Amniotic stem cell (primary cell): ENCODE measurements at places on chromosomes 7 and 10.
A peak's percentile ranks its signal among the peaks of the same experiment; 100 is the strongest.

DNA sequence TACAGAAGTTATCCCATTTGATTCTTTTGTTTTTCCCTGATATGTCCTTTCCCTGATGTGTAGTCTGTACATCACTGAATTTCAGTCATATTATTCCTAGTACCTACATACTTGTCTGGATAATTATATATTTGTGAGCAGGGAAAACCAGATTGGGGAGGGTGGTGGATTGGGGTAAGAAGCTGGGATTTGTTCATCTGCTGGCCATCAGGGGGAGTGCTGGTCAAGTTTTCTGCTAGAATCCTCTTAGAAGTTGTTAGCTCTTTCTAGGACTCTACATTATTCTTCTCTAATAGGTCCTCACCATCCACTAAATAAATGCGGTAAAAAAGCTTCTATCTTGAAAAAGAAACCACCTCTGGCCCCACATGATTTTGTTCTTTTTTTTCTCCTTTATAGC, 232.7 kb upstream of the TAC1 start:
- DNase-seq = no peak

DNA sequence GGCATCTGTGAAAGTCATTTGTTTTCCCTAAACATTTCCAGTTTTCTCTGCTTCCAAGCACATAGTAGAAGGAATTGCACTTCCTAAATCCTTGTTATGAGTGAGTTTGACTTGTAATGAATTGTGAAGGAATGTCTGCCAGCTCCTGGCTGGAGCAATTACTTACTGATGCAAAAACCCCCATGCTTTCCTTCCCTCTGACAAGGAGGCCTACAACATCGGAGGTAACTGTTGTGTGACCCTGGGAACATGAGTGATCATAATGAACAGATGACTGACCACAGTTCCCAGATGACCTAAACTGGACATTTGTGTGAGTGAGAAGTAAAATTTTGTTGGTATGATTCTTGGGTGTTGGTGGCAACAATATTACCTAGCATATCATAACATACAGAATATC, 21.4 kb upstream of the CPVL start:
- no peak for DNase-seq

DNA sequence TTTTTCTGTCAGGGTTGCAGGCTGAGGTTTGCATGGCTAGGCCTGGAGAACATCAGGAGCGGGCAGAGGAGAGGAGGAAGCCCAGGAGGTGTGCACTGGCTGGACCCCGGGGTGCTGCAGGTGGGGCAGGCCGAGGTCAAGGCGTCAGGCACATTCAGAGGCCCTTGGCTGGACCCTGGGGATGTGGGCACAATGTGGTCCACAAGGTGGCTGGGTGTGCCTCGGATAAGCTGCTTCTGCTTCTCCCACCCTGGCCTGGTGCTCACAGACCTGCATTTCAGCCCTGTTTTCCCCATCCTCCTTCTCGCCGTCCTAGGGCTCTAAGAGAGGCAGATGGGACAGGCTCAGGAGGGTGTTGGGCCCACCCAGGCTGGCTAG, 108.2 kb downstream of the ADCY1 start:
- no peak for DNase-seq

- DNase-seq = no peak
Observed at GRCh38 chr10:109379186-109379585, 544.1 kb downstream of the XPNPEP1 start.

DNA sequence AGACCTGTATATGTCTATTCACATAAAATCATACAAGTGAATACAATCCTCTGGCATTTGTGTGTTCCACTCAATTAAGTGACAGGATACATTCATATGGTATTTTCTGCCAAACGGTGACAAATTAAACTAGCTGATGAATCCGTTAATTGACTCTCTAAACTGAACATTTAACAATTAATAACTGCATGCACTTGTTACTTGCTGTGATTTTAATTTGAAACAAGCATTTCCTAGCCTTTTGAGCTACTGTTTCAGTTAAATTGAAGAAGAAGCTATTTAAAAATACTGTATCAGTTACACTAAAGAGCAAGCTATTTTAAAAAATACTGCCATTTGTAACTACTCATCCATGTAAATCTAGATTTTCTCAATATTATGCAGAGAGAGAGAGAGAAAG, 67.4 kb downstream of the HTR7 start:
- DNase-seq = no peak

- DNase-seq = no peak
Observed at GRCh38 chr7:158849442-158849767, 7.0 kb upstream of the DYNC2I1 start.

DNA sequence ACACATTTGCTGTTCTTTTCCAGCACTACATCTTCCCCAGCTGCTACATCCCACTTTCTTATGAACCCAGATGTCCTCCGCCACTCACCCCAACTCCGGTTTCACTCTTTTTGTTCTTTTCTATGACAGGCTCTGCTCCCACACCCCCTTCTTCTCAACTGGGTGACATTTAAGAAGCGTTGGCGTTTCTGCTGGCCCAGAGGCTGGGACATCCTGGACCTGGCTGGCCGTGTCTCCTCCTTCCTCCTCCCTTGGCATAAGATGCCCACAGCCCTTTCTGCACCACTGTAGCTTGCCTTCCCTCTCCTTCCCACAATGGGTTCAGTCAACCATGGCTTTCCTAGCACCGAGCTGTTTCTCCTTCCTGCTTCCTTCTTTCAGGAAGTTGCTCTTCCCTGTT, 9.4 kb upstream of the CALML5 start:
- no peak for DNase-seq

DNA sequence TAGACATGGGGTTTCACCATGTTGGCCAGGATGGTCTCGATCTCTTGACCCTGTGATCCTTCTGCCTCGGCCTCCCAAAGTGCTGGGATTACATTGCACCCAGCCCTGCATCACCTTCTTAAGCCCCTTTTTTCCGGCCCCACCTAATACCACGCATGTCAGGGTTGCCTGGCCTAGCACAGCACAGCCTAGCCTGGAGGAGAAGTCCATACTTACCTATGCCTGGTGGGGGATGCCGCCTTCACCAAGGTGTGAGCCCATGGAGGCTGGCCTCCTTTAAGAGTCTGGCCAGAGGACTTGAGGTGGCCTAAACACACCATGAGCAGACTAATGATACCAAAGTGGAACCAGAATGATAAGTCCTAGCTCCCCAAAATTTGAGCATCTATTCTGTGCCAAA, 22.0 kb upstream of the CUX1 start:
- DNase-seq = no peak

- DNase-seq = no peak
Observed at GRCh38 chr7:55019191-55019690, 424 bp downstream of the EGFR start.

DNA sequence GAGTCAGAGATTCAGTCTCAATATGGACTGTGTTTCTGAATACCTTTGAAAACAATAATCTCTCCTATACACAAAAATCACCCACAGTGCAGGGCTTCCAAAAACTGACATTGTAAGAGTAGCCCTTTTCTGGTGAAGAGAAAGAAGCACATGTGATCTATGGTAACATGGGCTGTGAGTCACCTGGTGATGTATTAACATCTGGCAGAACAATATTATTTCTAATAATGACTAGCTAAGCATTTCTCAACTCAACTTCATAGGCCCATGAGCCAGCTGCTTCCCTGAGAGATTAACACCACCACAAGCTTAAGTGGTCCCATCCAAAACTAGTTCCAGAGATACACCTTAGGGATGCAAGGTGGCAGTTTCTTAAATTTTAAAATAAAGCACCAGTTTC, 331.0 kb upstream of the NRP1 start:
- DNase-seq = no peak

DNA sequence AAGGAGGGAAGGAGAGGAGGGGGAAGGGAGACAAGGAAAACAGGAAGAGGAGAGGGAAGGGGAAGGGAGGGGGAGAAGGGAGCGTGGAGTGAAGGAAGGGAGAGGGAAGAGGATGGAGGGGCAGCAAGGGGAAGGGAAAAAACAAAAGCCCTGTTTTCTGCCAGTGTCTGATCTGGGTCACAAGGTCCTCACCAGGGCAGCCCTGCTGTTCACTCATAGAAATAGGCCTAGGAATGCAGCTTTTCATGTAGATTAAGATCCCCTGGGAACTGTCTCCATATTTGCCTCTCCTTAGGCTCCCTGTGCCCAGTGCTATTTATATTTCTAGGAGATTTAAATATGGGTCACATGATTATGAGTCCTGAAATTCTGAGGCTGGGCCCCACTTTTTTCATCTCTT, 790.7 kb downstream of the TNS3 start:
- DNase-seq = no peak

DNA sequence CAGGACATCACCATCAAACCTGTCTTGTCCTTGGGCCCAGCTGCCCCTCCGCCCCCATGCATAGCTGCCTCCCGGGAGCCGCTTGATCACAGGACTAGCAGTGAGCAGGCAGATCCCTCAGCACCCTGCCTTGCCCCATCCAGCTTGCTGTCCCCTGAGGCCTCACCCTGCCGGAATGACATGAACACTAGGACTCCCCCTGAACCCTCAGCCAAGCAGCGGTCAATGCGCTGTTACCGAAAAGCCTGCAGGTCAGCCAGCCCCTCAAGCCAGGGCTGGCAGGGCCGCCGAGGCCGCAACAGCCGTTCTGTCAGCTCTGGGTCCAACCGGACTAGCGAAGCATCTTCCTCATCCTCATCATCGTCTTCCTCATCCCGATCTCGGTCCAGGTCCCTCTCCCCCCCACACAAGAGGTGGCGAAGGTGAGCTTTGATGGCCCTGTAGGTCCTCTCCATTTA, 5.2 kb upstream of the NOLC1 start:
- DNase-seq = no peak

GRCh38 chr7:100079024-100079560, 2.4 kb downstream of the ZNF3 start:
- no peak for DNase-seq

- no peak for DNase-seq
Observed at GRCh38 chr7:47885309-47885986, 62.8 kb downstream of the PKD1L1 start.

DNA sequence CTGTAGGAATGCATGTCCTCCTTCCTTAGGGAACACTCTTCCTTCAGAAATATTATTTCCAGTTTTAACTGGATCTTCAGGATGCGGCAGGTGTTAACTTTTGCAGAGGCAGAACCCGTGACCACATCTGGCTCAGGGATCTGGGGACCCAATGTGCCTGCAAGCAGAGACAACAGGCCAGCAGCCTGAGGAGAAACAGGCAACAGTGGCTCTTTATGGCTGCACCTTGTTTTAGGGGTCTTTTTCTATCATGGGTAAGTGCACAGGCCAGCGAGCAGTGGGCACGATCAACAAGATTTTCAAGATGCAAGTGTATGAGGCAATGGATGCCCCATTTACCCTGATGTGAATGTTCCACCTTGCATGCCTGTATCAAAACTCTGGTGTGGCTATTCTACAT, 497.5 kb upstream of the KLF6 start:
- no peak for DNase-seq

DNA sequence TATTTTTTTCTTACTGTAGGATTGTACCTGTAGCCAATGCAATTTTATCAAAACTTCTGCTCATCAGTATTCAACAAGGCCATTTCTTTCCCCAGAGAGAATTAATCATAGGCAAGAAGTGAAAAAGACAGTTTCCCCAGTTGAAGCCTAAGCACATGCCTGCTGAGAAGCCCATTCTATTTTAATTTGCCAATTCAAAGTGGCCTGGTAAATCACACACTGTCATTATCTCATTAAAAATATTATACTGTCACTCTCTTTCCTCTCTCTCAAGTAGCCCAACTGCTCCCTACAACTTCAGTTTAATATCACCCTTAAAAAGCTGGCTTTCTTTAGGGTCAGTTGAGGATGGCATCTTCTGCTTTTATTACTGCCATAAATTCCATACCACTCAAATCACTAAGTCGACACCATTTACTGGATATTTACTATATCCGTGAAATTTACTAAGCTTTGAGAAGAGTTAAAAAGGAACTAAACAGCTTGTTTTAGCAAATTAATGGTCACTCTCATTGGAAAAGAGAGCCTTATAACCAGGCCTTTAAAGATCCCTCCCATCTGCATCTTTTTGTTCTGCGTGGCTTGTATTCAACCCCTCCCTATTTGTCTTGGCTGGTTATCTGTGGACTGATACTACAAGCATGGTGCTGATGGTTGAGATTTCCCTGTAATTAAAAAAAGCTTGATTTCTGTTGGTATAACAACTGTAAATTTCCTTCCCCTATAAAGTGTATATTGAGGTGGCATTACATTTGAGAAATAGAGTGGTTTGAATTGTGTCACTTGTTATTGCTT, 30.6 kb downstream of the COL28A1 start:
- DNase-seq = no peak

- no peak for DNase-seq
Observed at GRCh38 chr7:67306331-67306730, 309.7 kb downstream of the TYW1 start.

DNA sequence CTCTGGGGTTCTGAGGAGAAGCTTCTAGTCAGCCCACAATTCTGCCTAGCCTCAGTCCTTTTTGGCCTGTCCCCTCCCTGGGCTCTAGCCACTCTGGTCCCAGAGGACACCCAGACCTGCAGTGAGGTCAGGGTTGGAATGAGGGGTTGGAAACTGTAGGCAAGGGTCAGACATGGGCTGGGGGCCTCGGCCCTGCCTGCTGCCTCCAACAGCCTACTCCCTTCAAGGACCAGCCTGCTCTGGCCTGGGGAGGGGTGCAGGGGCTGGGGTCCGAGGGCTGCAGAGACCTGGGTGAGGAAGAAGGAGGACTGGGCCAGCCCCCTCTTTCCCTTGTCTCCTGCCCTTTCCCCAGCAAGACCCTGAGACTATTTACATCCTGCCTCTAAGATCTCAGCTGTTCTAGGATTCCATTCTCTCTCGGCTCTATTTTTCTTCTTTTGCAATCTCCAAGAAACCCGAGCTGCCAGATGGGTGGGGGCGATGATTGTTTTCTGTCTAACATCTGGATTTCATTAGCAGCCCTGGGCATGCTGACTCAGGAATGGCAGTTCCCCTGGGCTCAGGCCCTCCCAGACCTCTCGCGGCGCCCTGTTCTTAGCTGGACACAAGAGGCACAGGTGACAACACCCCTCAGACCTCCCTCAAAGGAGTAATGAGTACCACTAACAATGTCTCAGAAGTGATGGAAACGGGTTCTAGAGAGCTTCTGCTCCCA, 23.1 kb downstream of the ZCCHC24 start:
- DNase-seq = peak; percentile 94

GRCh38 chr7:100896732-100897608, 1.3 kb upstream of the ACHE start:
- DNase-seq = no peak

- no peak for DNase-seq
Observed at GRCh38 chr7:99677648-99678045, 2.1 kb downstream of the CYP3A5 start.

- DNase-seq = no peak
Observed at GRCh38 chr7:36806891-36807290, 82.6 kb upstream of the AOAH start.

- DNase-seq = no peak
Observed at GRCh38 chr7:30206491-30206890, 71.7 kb downstream of the MTURN start.

GRCh38 chr10:48976196-48976595, 36.6 kb upstream of the LRRC18 start:
- DNase-seq = no peak
